Vagina (tissue), 2 donors: ENCODE measurements at places on chromosomes 2 and 18. TPM values are rescaled to one million over a fixed set of nuclear protein-coding genes. Genes with fewer than 3 reads are reported as not detected.

DNA sequence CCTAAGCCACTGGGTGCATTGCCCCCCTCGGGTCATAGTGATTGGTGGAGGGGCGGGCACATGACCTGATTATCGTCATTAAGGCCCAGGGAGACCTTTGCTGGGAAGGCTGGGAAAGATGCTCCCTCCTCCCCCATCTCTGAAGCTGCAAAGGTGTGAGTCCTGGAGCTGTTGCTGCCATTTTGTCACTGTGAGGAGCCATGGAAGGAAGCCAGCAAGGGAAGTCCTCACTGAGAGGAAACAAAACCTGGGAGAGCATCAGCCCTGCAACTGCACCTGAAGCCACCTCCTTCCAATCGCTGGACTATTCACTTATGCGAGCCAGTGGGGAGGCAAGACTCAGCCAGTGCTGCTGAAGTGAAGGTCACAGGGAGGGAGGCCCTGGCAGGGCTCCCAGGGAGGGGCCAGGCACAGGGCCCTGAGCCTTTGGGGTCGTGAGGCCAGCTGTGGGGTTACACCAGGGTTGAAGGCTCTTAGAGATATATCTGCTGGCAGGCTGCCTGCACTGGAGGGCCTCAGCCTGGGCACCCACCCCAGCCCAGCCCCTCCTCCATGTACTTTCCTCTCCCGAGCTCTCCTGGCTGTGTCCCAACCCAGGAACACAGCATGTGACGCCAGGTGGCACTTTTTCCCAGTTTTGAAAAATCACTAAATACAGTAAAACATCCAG lies 10.7 kb upstream of the FAHD2A start:
- no peak for DNase-seq

DNA sequence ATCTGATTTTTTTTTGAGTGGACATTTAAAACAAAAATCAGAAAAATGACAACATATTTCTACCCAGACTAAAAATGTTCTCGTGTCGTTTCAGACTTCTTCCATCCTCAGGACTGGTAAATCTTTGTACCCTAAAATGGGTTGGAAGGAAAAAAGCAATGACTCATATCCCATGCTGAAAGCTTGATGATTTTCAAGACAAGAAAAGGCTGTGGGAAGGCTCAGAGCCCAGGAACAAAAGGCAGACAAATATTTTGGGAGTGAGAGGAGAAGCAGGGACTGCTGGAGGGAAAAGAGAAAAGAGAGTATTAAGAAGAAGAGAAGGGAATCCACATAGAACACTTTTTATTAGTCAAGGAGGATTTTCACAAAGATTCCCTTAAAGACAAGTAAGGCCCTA lies 77.1 kb upstream of the CTAGE1 start:
- no peak for DNase-seq

DNA sequence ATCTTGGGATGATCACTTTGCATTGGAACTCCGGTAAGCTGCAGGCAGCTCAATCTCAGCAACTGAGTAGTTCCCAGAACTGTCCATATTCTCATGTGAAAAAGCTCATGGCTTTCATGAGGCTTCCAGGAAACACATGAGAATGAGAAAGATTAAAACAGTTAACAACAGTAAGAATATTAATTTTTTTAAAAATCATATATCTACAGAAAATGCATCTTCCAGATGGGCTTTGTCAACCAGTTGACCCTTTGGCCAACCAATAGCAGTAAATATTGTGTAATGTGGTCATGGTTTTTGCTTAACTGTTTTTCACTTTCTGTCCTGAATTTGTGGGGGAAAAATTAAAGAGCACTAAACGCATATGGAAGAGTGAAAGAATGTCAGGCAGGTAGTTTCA lies 131.2 kb upstream of the CCDC195 start:
- DNase-seq: no peak

DNA sequence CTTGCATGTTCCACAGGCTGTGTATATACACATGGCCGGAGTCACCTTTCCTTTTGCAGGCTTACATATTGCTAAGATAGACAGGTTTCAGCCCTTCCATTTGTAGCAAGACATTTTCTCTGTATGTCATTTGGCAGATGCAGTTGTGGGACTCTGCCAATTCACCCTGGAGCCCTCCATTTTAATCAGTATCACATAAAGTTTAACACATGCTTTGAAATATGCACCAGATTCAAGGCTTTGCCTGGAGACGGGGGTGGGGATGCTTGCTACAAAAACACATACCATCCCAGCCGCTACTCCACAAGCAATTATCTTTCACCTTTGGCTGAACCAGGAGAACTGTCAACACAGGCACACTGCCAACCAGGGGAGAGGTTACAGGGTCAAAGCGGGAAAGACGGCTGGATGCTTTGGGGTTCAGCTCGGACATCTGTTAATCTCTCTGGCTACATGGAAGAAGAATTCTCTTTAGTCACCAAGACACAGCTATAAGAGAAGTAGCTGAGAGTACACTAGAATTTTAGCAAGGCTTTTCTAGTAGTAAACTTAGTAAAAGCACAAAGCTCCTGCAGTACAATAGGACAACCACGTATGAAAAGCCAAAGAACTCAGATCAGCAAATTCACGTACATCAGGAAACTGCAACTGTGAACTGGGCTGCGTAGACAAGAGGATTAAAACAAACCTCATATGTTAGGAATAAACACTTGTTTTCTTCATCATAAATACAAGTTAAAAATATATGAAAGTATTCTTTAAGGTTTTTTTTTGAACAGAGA lies 130.9 kb downstream of the EXOC6B start:
- DNase-seq: no peak

DNA sequence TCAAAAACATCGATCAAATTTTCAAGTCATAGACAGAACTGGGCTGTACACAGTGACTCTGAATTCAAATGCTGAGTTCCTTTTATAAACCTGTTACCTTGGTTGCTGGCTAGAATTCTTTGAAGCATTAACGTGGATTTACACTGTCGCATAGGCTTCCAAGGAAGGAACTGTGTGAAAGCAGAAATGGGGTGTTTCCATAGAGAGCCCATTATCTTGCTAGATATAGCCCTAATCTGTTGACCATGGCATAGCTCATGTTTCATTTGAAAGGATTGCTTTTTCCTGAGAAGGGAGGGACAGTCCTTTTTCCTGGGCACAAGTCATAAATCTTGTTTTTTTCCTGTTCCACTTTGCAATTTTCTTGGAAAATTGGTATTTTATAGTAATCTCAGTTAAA lies 73.8 kb upstream of the NEUROD1 start:
- DNase-seq: no peak

GRCh38 chr2:236928380-236929037 lies 157.2 kb upstream of the COPS8 start:
- no peak for DNase-seq

DNA sequence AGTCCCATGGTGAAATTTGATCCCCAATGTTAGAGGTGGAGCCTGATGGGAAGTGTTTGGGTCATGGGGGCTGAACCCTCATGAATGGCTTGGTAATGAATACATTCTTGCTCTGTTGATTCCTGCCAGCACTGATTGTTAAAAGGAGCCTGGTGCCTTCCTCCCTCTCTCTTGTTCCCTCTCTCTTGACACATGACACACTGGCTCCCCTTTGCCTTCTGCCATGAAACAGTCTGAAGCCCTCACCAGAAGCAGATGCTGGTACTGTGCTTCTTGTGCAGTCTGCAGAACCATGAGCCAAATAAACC lies 30.6 kb upstream of the EPC2 start:
- no peak for DNase-seq

- DNase-seq: no peak
Observed at GRCh38 chr2:111100765-111101162, 19.9 kb upstream of the BCL2L11 start.

DNA sequence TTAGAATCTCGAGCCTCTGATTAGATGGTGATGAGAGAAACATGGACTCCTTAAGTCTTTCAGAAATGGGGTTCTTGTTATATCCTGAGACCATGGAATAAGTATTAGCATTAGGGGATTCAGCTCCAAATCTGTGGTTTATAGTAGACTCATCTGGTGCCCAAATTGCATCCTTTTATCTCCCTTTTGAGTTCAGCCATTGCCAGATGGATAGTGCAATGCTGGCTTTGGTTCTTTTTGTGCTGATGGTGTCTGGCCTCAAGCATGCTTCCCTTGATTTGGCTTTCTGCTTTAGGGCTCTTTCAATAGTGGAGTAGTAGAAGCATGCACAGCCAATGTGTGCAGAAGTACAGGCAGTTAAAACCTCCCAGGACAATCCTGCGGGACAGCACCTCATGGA lies 306.4 kb downstream of the TSN start:
- DNase-seq: no peak

- no peak for DNase-seq
Observed at GRCh38 chr18:63562284-63562683, 20.1 kb downstream of the SERPINB12 start.

- DNase-seq: no peak
Observed at GRCh38 chr2:167640096-167640495, 607.3 kb downstream of the STK39 start.

- DNase-seq: no peak
Observed at GRCh38 chr2:108414256-108414876, 34.6 kb upstream of the GCC2 start.

GRCh38 chr2:70580352-70580751 lies 26.7 kb upstream of the TGFA start:
- no peak for DNase-seq

DNA sequence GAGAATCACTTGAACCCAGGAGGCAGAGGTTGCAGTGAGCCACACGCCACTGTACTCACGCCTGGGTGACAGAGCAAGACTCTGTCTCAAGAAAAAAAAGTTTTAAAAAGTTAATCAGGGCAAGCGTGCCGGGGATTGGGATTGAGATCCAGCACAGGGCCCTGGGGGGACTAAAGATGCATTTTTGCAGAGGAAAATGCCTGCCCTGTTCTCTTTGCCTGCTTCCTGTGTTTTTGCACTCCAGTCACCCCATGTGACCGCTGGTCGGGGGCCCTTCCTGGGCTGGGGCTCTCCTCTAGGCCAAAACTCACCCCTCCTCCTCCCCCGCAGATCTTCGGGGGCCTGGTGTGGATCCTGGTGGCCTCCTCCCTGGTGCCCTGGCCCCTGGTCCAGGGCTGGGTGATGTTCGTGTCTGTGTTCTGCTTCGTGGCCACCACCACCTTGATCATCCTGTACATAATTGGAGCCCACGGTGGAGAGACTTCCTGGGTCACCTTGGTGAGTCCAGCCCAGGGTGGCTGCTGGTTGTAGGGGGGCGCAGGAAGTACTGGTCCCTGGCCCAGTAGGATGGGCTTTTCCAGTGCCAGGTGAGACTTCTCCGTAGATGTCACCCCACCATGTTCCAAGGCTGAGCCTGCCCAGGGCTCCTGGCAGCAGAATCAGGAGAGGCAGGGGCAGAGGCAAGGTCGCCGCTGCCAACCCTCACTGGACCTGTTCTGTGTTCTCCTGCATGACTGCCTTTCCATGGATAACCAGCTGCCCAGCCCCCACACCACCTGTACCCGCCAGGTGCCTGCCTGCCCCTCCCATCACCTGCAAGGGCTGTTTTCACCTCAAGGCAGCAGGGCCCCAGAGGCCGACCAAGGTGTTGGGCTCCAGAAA lies 22.4 kb downstream of the MAL start:
- no peak for DNase-seq

DNA sequence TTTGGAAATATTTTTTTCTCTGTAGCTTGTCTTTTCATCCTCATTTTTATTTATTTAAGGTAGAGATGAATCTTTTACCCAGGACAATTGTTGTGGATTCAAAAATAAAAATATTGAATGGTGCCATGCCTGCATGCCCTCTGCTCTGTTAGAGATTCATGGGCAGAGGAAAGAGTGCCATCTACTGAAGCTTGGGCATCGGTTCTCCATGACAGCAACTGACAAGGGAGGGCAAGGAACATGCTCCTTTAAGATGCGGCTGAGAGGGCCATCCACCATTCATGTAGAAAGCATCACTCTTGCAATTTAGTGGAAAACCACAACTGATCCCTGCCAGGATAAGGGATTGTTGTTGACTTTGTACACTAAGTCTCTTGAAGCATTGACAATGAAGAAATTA lies 79.9 kb downstream of the PARD3B start:
- no peak for DNase-seq

DNA sequence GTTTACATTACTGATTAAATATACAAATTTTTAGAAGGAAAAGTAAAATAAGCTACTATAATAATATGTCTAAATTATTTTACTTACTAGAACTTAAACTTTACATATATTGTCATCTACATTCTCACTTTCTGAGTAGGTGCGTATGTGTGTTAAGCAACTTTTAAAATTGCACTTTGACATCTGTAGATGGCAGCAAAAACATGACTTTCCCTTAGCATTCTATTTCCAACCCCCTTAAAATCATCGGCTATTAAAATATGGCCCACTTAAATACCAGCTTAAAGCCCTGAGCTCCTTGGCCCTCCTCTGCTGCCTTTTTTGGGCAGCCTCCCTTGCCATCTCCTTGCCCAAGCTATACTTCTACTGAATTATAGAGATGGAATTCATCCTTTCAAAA lies 78.0 kb downstream of the UPP2 start:
- no peak for DNase-seq

- no peak for DNase-seq
Observed at GRCh38 chr18:36559149-36559857, 261.8 kb downstream of the FHOD3 start.

DNA sequence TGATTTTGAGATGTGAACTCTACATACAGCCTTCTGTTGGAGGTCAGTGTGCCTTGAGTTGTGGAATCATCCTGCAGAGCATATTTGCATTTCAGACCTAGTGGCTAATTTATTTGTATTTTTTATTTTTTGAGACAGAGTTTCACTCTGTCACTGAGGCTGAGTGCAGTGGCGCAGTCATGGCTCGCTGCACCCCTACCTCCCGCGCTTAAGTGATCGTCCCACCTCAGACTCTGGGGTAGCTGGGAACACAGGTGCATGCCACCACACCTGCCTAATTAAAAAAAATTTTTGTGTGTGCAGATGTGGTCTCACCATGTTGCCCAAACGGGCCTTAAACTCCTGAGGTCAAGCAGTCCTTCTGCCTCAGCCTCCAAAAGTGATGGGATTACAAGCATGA lies 104.4 kb downstream of the ASXL3 start:
- DNase-seq: no peak

DNA sequence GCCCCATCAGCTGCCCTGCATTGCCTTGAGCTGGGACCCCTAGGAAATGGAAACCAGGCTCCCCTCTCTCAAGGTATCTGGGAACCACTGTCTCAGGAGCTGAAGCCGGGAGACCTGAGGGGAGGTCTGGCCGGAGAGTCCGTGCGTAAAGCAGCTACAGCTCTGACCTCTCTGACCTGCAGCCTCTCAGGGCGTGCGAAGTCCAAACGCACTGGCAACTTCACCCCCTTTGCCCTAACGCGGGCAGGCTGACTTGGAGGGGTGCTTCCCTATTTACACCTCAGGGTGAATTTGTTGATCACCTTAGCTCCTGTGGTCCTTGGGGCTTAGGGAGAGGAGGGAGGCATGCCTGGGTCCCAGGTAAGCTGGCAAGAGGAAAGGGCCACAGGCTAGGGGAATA lies 17.5 kb downstream of the SIGLEC15 start:
- DNase-seq: no peak

LRP2 gene
- not detected for total RNA-seq

CERKL gene
- total RNA-seq: not detected

CHRND gene
- total RNA-seq: not detected

ACAA2 gene
- total RNA-seq: 50.6 TPM

INHBB gene
- total RNA-seq: 19.4 TPM

AKAIN1 gene
- total RNA-seq: not detected

HOXD13 gene
- total RNA-seq: 15.7 TPM

DSC1 gene
- total RNA-seq: 0.49 TPM

ANTXR1 gene
- 102 TPM for total RNA-seq

FOXI3 gene
- not detected for total RNA-seq

SERPINB8 gene
- total RNA-seq: 18.7 TPM

HOXD10 gene
- total RNA-seq: 19.6 TPM

KCNG3 gene
- total RNA-seq: 0.74 TPM

GAREM2 gene
- total RNA-seq: 4.4 TPM
